Activated CD4-positive, alpha-beta T cell treated with anti-CD3 and anti-CD28 coated beads, Interleukin-2, amount 50 U/mL, for 1 hour (primary cell): ENCODE measurements at places on chromosomes 4 and X.

DNA sequence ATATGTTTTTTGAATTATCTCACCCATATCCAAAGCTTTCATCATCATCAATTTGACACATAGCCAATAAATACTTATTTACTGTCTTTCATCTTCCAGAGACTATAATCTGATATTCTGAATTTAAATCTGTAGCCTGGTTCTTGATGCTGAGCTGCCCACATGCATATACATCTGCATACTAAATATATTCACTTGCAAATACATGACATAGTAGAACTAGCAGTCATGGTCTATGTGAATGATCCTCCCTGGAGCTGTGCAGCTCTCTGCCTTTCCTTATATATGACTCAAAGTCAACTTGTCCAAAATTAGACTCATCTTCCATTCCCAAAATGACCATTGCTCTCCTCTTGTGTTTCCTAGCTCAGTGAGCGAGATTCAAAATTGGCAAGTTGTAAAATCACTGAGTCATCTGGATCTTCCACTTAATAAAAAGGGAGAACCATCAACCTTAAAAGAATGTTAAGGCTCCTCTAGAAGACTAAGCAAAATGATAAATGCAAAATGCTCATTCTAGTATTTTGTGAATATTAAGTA lies 448.2 kb downstream of the PPARGC1A start:
- DNase-seq, result no peak

DNA sequence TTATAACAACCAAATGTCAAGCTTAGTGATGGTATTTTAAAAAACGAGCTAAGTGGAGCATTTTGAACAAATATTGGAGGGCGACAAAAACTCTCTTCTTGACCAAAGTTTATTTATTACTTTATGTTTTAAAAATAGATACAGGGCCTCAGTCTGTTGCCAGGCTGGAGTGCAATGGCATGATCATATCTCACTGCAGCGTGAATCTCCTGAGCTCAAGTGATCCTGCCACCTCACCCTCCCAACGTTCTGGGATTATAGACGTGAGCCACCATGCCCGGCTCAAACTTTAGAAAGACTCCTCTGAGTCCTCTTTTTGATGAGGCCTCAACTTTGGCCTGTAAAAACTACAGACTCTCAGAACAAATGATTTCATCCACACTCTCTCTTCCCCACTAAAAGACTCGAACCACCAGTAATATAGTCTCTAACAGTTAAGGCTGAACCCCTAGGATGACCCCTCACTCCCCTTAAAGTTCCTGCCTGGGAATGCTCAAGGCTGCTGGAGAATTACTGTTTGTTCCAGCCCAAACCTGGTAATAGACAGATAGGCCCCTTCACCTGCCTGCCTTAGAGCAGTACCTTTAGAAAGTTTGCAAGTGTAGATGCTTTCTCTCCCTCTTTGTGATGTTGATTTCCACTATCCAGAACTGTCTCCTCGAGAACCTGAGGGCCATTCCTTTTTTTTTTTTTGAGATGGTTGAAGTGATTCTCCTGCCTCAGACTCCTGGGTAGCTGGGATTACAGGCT lies 55.3 kb upstream of the HPSE start:
- no peak for DNase-seq

GRCh38 chr4:17347445-17347844 lies 164.4 kb downstream of the QDPR start:
- peak; percentile 13 for DNase-seq

- no peak for DNase-seq
These were observed 205.9 kb downstream of the PTTG2 start for GRCh38 chr4:38166082-38166481.

DNA sequence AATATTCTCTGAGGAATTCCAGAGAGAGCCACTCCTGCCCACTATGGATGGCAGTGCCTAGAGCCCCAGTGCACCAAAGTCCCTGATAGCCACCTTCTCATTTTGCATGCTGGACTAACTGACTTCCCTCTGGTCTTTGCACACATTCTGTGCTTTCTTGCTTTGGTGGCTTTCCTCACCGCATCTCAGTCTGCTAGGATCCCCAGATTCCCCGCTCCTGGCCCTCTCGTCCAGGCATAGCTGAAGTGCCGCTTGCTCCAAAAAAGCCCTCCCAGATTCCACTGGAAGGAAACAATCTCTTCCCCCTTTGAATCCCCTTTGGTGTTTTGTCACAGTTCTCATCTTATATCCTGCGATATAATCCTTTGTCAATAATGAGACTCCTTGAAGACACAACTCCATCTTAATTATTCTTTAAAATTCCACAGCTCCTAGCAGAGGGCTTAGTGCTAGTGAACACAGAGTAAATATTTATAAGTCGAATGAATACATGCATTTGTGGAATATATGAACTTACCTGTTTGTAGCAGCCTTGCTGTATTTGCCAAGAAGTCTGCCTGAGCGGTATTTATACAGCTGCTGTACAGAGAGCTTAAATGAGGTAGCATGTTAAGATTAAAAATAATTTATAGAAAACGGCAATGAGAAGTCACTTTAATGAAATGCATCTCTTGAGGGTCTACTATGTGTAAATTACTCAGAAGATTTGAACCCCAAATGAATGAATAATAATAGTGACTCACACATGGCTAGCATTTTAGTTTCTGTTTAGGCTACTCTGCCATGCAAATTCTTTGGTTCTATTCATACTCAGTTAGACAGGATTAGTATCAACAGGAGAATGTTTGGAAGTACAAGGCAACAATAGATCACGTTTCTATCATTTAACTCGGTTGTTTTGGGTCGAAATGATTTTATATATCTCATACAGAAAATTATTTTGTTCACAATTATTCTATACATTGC lies 421.9 kb upstream of the TENM3 start:
- DNase-seq, result no peak

DNA sequence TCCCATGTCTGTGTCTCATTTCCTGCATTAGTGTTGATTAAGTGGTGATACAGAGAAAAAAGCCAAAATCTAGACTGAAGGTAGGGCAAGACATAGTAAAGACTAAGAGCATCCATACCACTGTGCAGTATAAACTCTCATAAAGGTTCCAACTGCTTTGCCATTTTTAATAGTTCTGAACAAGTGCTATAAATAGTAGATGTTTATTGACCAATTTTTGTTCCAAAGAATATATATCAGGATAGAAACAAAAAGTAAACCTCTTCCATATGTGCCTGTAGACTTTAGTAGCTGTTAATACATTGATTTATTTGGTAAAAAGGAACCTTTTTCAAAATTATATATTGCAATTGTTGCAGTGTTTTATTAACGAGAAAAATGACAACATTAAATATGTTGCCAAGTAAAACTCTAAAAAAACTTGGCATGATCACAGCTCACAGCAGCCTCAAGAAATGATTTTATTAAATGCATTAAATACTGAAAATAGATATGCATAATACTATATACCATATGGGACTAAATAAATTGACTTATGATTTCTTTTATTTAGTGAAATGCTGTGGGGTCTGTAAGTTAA lies 22.3 kb upstream of the AASDH start:
- no peak for DNase-seq

DNA sequence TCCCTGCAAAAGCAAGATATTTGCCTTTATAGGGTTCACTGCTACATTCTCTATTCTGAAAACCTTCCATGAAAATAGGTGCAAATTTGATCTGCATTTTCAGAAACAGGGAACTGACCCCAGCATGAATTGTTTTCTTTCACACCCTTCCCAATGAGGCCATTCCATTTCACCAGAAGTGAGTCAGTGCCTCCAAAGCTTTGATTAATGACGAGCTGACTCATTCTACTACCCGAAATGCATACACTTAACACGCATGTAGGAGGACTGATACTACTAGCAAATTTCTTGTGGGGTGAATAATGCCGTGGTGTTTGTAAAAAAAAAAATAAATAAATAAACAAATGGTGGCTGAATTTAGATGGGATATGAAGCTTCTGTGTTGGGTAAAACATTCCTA lies 146.9 kb upstream of the FGF13 start:
- DNase-seq, result no peak

DNA sequence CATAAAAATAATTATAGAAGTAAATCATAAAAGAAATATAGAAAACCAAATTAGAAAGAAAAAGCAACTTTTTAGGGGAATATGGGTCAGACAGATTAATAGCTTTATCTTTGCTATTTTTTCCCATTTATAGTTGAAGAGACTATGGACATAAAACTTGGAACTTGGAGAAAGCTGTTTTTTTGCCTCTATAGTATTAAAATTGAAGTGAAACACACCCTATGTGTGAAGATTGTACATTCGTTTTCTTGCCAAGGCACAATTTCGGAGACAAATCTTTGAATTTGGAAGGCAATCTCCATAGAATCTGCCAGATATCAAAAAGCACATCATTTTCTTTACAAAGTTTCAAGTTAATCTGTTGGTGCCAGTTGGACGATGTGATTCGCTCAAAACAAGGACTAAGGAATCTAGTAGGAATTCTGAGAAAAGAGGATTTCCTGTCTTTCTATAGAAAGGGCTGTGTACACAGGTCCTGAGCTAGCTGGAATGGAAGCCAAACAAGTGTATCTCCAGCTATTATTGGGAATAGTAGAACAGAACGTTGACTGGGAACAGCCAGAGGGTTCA lies 156.3 kb downstream of the SLC7A11 start:
- DNase-seq, result no peak

- DNase-seq, result peak; percentile 47
These were observed 961 bp upstream of the MBNL3 start for GRCh38 chrX:132489578-132490419.

DNA sequence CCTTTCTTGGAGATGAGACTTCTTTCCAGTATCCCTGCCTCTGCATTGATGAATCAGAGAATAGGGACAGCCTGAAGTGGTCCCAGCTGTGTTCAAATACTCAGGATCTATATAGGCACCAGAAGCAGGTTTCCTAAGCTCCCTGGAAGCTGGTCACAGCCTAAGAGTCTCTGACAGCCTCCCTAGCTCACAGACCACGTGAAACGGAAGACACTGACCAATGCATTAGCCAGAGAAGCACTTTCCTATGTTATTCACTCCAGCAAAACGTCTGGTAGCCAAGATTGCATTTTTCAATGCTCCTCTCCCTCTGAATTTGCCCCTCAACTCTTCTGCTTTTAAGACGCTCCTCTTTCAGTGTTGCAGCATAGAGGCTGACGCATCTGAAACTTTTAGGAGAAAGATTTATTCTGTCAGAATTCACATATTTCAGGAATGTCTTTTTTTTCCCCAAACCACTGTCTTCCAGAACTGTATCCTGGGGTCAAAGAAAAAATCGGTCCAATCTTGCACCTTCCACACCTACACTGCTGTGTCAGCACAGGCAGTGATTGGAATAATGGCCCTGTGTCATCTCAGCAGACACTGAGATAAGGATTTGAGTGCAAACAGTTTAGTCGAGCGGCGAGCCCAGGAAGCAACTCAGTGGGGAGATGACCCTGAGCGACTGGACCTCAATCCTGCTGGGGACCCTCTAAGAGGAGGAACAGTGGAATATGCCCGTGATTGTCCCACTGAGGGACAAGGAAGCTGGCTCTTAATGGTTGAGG lies 109.4 kb downstream of the SMIM20 start:
- DNase-seq, result no peak

- DNase-seq, result no peak
These were observed 36.3 kb downstream of the PKD2 start for GRCh38 chr4:88043586-88044340.

DNA sequence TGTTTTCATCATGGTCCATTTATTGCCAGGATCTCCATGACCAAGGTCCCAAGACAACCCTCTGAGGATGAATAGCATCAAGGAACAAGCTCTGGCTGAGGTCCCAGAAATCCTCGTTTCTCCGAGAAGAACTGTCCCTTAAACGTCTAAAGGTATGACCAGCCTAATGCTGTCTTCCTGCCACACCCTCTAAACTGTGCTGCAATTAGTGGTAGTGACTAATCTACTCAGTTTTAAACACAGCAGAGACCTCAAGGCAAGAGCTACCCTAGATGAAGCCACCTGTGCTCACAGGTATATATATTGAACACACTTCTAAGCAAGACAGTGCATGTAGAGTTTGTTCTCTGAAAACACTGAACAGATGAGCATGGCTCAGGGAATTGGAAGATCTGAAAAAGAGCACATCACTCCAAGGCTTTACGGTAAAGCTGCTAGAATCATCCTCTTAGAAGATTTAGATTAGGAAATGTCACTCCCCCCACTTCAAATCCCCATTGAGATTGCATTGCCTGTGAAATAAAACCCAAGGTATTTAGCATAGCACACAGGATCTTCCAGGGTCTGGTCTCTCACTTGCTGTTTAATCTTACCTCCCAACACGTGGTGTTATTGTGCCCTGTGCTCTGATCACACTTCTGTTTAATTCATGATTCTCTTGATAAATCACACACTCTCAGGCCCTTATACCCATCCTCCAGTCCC lies 173.9 kb upstream of the VCX3A start:
- no peak for DNase-seq

GRCh38 chr4:34953145-34953799 lies 1291.0 kb downstream of the ARAP2 start:
- DNase-seq, result no peak

GRCh38 chrX:153353416-153353815 lies 19.5 kb downstream of the ZNF275 start:
- no peak for DNase-seq

DNA sequence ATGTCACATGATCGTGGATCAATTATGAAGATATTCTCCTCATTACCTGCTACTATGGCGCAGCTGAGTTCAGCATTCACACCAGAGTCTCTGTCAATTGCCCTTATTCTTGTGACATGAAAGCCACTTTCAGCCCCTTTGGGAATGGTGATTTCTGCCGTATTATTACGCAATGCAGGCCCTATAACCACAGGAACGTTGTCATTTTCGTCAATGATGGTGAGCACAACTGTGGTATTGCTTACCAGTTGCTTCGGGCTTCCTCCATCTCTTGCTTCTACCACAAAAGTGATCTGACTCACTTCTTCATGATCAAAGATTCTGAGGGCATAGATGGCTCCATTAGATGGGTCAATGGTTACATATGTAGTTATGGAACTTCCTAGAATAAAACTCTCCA lies 2.1 kb downstream of the PCDH18 start:
- no peak for DNase-seq

- DNase-seq, result no peak
These were observed 704 bp upstream of the SEPSECS start for GRCh38 chr4:25160714-25161592.

GRCh38 chr4:186953599-186954260 lies 230.1 kb upstream of the FAT1 start:
- DNase-seq, result no peak

DNA sequence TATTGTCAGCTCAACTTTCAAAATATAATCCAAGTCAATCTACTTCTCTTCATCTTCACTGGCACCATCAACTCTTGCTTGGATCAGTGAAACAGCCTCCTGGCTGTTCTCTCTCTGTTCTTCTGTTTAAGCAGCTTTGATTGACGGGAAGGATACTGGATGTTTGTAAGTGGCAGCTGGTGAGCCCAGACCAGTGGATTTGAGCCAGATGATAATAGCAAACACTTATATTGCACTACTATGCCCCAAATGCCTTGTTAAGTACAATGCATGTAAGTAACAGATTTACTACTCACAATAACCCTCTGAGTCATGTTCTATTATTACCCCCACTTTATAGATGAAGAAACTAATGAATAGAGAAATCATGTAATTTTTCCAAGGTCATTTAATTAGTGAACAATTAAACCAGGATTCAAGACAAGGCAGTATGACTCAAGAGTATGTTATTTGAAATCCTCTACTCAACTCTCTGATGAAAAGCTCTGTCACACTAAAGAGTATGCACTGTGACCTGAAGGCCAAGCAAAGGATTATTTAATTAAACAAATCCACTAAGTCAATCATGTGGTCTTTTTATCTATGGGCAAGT lies 44.8 kb downstream of the SPANXN3 start:
- no peak for DNase-seq

- DNase-seq, result no peak
These were observed 170.0 kb upstream of the GLRA2 start for GRCh38 chrX:14359316-14359715.

GRCh38 chr4:80540785-80541469 lies 205.4 kb downstream of the CFAP299 start:
- no peak for DNase-seq

- no peak for DNase-seq
These were observed 13.9 kb downstream of the TMEM165 start for GRCh38 chr4:55409468-55410171.
